Endothelial cell of umbilical vein (primary cell): ENCODE measurements at places on chromosomes 3 and 15. TPM values are rescaled to one million over a fixed set of nuclear protein-coding genes. Genes with fewer than 3 reads are reported as not detected.

DNA sequence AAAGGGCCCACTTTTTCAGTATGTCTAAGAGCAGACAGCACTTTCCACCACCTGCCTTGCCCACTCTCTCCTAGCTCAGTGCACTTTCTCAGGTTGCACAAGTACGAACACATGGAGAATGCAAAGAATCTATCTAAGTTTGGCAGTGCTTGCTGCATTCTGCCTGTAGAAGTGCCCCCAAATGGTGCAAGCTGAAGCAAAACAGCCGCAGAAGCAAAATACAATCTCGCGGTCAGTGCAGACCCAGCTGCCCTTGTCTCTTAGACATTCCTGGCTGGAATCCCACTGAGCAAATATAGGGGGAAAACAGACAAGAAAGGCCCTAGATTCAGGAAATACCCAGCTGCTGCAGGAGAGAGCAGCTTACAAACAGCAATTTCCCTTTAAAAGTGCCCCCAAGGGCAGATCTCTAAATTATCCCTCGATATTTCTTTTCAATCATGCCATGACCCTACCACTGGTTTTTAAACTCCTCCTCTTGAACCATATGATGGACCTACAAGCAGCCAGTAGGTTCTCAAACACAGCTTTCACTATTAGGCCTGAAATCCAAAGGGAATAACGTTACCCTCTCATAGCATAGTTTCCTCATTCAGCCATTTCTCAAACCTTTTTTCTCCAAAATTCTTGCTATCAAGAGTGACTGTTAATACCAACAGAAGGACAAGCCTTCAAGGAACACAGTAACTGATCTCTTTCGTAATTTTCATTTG, 67.0 kb downstream of the TNIK start:
- DNase-seq: peak; percentile 81

Gene GHRL
- 0.06 TPM in 1 of 2 replicates, not detected in the other for polyA plus RNA-seq

- DNase-seq: no peak
Observed at GRCh38 chr3:140950863-140951262, 9.2 kb downstream of the SLC25A36 start.

Gene ACKR2
- 0.01 TPM in 1 of 2 replicates, not detected in the other for polyA plus RNA-seq

DNA sequence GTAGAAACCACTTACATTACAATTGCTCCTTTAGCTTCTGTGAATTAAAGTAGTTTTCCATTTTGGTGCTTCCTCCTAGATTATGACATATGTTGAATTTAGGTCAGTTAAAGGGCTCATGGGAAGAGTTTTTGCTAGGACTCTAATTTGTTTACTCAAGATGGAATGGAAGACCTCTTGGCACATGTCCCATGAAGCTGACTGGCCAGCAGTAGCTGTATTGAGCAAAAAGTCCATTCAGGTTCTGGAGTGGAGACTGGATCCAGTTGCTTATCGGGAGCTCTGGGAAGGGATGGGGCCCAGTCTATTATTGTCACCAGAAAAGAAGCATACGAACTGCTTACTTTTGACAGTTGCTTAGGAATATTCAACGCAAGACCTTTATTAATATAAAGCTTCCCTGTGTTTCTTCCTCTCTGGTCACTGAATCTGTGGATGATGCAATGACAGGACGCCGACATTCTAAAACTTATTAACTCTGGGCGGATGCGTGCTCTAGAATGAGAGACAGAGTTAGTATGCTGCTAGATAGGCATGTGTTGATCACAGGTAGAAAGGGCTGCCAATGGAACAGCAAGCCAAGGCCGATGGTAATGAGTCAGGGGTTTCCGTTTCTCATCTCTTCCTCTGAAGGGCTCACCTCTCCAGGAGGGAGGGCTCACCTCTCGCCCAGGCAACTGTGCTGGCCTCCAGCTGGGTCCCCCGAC, 155.8 kb downstream of the NR1D2 start:
- no peak for DNase-seq
